ENCODE measurements at places on chromosomes 6 and 20. TPM values are rescaled to one million over a fixed set of nuclear protein-coding genes. Genes with fewer than 3 reads are reported as not detected.

- no peak for DNase-seq
Measured at GRCh38 chr6:119090256-119090655, 11.8 kb upstream of the FAM184A start.

- DNase-seq, result peak; percentile 48
Measured at GRCh38 chr20:24465730-24466129, 3.7 kb upstream of the SYNDIG1 start.

DNA sequence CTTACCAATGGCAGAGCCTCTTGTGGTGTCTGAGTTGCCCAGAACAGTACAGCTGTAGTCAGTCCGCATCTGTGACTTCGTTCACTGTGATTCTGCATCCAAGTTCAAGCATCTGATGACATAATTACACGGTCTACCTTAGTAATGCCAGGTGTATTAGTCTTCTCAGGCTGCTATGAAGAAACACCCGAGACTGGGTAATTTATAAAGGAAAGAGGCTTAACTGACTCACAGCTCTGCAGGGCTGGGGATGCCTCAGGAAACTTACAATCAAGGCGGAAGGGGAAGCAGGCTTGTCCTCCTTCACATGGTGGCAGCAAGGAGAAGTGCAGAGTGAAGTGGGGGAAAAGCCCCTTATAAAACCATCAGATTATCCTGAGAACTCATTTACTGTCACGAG, 163.9 kb upstream of the SULF2 start:
- DNase-seq, result no peak

- peak; percentile 4 for DNase-seq
Measured at GRCh38 chr6:55869674-55870073, 5.7 kb downstream of the BMP5 start.

DNA sequence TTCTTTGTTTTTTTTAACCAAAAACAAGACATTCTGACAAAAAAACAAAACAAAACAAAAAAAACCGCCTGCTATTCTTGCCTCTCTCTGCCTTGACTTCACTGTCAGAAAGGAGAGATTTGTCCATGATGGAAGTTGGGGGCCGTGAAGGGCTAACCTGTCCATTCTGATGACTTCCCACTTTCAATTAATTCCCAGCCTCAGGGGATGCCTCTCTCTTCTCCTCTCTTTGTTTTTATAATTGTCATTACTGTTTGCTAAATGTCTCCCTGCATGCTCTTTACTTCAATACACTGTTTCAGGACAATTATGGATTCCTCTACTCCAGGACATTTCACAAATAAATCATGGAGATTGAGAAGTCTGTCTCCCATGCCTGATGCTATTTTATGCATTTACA, 130.5 kb upstream of the CNR1 start:
- DNase-seq, result no peak

DNA sequence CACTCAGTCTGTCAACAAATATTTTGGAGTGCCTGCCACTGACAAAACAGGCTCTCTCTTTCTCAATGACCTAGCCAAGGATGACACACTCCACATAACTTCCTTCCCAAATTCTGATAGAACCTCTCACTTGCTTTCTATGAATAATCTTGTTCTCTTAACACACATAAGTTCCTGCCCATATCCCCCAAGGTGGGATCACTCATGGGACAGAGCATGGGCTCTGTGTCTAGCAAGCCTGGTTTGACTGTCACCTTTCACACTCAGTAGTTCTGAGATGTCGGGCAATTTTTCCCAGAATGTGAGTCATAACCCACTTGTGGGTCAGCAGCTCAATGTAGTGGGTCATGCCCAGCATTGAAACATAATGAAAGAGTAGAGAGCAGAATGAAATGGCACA, 78.1 kb downstream of the LRFN2 start:
- DNase-seq, result no peak

DNA sequence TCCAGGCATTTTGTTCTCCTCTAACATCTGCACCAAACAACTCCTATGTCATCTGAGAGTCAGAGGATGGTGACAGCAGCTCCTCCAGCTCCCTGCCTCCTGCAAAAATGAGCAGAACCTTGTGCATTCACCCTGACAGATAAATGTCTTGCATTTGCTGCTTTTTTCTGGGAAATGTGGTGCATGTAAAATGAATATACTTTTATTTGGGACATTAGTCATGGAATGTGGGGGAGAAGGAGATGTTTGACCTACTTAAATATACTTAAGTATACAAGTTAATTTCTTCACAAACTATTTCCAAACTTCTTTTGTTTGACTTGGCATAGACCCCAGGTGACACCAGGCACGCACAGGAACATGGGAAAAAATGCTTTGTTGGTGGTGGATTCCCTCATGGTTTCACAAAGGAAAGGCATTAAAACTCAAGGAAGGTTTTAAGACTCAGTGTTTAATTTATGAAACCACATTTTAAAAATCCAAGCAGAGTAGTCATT, 181.8 kb upstream of the MCHR2 start:
- DNase-seq, result peak; percentile 49

GRCh38 chr6:86723729-86724128, 213.6 kb upstream of the HTR1E start:
- DNase-seq, result peak; percentile 9

DNA sequence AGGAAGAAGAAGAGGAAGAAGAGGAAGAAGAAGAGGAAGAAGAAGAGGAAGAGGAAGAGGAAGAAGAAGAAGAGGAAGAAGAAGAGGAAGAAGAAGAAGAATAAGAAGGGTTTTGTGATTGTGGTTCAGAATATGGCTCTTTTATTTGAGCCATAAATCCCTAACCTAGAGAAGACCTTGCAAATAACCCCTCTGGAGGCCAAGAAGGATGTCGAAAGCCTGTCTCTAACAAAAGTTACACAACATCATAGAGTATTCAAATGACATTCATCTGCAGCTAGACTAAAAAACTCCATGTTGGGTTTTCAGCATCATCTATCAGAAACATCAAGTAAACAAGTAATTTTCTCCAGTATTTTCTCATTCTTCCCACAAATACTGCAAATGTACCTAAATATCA, 100.9 kb downstream of the RNASET2 start:
- DNase-seq, result no peak

- DNase-seq, result no peak
Measured at GRCh38 chr6:90393232-90393884, 96.7 kb upstream of the BACH2 start.

DNA sequence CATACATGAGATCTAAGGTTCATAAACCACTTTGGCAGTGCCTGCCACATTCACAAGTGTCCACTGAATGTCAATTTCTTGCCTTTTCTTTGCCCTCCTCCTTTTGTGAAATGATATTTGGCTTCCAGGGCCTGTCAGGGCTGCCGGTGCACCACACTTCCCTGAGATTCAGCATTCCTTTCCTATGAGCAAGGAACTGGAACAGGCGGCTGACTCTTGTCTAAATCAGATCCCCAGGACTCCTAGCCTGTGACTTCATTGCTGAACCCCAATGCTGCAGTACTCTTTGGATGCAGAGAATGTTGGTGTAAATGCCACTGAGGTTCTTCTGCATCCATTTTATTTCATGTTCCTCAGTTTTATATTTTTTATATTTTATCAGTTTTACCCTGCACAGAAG, 172.2 kb downstream of the ARID1B start:
- peak; percentile 73 for DNase-seq

DNA sequence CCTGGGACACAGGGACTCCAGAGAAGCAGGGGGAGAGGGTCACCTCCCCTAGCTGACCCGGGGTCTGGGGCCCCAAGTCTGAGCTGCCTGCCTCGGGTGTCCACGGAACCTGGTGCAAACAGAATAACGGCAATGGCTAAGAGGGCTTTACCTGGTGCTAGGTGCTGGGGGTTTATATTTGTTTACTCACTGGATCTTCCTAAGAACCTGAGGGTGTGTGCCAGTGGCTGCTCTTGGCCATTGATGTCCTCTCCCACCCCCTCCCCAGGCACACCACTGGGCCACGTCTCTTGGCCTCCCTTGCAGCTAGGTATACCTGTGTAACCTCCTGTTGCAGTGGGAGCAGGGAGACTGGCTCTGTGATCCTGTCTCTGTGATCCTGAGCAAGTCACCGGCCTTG, 157.9 kb upstream of the MLN start:
- no peak for DNase-seq

GRCh38 chr6:20620043-20620442, 85.8 kb downstream of the CDKAL1 start:
- DNase-seq, result no peak

- no peak for DNase-seq
Measured at GRCh38 chr6:139530561-139530960, 156.1 kb upstream of the CITED2 start.

GRCh38 chr6:27505209-27506027, 32.5 kb upstream of the ZNF184 start:
- peak; percentile 90 for DNase-seq

DNA sequence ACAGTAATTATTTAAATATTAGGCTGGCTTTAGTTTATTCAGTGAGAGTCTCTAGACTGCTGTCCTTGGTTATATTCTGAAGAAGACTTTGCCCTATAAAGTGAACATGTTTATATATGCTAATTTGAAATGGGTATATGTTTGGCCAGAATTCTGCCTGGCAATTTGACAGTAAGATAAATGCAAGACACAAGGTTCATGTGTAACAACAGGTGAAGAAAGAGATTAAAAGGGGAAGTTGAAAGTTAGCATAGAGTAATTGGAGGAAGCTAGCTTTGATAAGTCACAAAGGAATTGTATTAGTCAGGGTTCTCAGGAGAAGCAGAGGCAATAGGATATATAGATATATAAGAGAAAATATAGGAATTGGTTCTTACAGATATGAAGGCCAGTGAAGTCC, 191.4 kb downstream of the CENPW start:
- no peak for DNase-seq

DNA sequence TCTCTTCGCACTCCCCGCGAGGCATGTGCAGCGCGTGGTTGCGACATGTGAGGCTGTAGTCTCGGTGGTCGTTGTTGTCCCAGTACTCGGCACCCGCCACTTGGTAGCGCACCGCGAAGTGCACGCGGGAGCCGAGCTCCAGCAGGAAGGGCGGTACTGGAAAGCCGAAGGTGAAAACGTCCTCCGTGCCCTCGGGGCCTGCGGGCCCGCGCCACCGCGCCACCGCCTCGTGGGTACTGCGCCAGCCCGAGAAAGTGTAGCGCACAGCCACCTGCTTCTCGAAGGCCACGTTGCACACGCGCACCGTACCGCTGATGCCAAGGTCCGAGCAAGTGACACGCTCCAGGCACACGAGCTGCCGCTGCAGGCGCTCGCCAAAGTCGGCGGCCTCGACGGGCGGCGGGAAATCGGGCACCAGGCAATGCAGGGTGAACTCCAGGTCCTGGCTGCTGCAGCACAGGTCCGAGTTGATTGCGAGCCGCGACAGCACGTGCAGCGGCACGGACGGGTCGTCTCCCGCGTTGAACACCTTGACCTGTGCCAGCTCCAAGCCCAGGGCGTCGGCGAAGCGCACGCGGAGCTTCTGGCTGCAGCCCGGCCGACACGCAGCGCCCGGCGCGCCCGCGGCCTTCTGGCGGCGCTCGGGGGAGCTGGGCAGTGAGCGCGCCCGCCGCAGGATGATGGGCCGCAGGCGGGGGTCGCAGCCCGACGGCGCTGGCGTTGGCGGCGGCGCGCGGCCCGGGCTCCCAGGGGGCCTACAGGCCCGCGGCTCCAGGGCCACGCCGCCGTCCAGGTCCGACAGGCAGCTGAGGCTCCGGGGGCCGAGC, 840 bp downstream of the PPP1R3D start:
- peak; percentile 36 for DNase-seq

GRCh38 chr20:61539706-61540360, 287.8 kb downstream of the CDH4 start:
- no peak for DNase-seq

GRCh38 chr6:63730311-63730710, 94.7 kb downstream of the PHF3 start:
- DNase-seq, result no peak

- DNase-seq, result no peak
Measured at GRCh38 chr6:138485005-138485545, 14.2 kb downstream of the NHSL1 start.

- no peak for DNase-seq
Measured at GRCh38 chr6:2197984-2198383, 47.4 kb downstream of the GMDS start.

GRCh38 chr20:52207020-52207810, 15.6 kb upstream of the ZFP64 start:
- no peak for DNase-seq

GRCh38 chr20:3869839-3870634, 19.1 kb upstream of the PANK2 start:
- no peak for DNase-seq

- no peak for DNase-seq
Measured at GRCh38 chr6:53041356-53041755, 23.8 kb upstream of the FBXO9 start.

DNA sequence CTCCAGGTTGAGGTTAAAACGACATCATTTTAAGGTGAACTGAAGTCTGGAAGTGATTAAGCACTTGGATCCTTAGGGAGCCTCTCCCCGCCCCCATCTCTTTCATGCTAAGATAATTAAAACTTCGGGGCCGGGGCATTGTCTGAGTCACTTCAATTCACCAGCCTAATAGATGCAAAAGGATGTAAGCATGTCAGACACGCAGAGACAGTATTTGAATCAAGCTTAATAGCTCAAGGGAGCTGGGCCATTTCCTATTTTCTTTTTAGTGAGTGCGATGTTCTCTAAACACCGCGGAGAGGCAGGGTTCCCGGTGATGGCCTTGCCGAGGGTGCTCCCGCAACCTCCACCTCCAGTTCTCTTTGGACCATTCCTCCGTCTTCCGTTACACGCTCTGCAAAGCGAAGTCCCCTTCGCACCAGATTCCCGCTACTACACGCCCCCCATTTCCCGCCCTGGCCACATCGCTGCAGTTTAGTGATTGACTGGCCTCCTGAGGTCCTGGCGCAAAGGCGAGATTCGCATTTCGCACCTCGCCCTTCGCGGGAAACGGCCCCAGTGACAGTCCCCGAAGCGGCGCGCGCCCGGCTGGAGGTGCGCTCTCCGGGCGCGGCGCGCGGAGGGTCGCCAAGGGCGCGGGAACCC, 516 bp upstream of the IRF4 start:
- DNase-seq, result no peak

- no peak for DNase-seq
Measured at GRCh38 chr6:72084992-72085569, 198.7 kb downstream of the RIMS1 start.

- DNase-seq, result no peak
Measured at GRCh38 chr20:3646067-3646440, 17.1 kb downstream of the GFRA4 start.

NOTCH4 gene
- total RNA-seq, result not detected

TMEM170B gene
- 6.9 TPM for total RNA-seq

GINM1 gene
- 45.1 TPM for total RNA-seq

GSTA2 gene
- not detected for total RNA-seq

CCN6 gene
- total RNA-seq, result not detected

TP53TG5 gene
- not detected for total RNA-seq

SLC22A7 gene
- not detected for total RNA-seq

FBXO30 gene
- total RNA-seq, result 6.2 TPM

GPR63 gene
- 0.10 TPM for total RNA-seq

TMEM14A gene
- total RNA-seq, result 279 TPM

SYNDIG1 gene
- total RNA-seq, result 0.33 TPM

SNX3 gene
- 235 TPM for total RNA-seq

C20orf202 gene
- not detected for total RNA-seq

NRSN1 gene
- not detected for total RNA-seq

TFAP2C gene
- total RNA-seq, result 1.6 TPM

SSTR4 gene
- total RNA-seq, result not detected

IGF2R gene
- total RNA-seq, result 35.9 TPM

MATN4 gene
- not detected for total RNA-seq

GLP1R gene
- not detected for total RNA-seq
